GM12891 (cell line): ENCODE measurements at places on chromosomes 5 and 9.

GRCh38 chr5:31759925-31760324, 121.0 kb downstream of the PDZD2 start:
- no peak for DNase-seq

DNA sequence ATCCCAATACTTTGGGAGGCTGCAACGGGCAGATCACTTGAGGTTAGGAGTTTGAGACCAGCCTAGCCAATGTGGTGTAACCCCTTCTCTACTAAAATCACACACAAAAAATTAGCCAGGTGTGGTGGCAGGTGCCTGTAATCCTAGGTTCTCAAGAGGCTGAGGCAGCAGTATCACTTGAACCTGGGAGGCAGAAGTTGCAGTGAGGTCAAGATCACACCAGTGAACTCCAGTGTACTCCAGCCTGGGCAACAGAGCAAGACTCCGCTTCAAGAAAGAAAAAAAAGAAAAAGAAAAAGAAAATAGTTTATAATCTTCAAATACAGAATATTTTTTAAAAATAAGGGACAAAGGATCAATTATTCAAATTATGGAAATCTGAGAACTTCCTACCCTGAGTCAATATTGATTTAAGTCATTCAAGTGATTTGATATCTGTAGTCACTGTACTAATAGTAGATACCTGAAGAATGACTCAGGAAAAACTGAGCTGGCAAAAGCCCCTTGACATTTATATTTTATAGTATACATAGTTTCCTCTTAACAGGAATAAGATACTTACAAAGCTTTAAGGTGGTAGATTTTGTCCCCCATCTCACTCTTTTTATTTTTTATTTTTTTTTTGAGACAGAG, 61.8 kb downstream of the PTBP3 start:
- no peak for DNase-seq

- no peak for DNase-seq
Measured at GRCh38 chr5:140694276-140694675, 3.0 kb downstream of the HARS2 start.

- DNase-seq: no peak
Measured at GRCh38 chr9:97412626-97413385, 910 bp downstream of the TDRD7 start.

DNA sequence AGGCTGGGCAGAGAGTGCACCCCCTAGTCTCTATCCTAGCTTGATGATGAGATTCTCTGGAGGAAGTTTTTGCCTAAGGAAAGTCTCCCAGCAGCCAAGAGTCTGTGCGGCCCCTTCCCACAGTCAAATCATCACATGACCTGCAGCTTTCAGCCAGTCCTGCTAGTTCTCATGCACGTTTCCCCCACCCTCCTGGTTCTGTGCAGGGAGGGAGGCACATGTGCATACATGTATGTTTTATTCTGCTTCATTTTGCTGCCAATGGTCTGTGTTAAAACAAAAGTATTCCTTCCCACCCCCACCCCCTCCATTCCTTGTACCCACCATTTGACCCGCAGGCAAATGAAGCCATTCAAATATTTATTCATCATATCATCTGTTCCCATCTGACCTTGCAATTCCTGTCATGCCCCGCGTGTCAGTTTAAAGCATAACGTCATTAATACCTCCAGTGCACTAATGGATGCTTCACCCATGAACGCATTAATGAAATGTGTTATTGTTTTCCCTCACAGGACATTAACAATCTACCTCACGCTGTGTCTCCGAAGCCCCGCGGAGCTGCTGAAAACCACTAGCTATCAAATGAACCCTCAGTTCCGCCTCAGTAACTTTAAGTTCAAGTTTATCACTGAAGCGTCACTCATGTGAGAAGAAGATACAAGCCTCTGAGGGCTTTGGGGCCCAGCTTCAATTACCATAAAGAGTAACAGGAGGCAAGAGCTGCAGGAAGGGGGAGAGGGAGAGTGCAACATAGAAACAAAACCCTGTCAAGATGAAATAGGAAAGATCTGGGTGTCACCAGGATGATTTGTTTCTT, 139.6 kb downstream of the RASEF start:
- no peak for DNase-seq

DNA sequence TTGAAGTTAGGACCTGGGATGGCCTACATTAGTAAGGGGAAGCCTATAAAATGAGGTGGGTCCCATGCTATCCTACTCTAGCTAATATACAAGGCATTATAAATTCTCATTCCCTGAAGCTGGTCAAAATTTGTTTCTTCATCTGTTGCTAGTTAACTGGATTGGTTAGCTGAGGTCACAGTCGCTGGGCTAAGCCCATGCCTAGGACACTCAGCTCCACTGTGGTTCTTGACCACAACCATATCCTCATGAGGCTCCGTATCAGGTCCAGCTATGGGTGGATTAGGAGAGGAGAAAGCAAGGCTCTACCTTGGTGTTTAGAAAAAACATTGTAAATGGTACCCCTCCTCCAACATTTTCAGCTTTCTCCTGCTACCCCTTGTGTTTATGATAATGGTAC, 52.8 kb upstream of the RAI14 start:
- DNase-seq: no peak

DNA sequence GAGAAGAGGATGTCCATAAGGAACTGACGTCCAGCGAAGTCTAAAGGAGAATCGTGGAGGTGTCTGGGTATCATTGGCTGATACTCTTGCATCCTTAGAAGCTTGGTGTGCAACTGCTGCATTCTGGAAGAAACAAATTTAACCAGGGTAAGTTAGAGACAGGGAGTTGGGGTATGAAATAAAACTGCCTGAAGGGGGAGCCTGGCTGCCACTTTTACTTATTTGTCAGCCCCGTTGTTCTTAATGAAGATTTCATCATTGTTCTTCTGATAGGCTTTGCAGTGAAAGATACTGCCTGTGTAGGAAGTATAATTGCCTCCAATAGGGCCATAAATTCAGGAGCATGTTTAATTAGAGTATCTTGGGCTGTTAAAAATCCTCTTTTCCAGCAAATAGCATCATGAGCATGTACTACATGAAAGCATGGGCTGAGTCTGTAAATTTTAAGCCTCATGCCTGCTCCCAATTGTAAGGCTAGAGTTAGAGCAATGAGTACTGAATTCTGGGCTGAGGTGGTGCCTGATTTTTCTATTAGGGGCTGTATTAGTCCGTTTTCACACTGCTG, 1264.5 kb upstream of the ACO1 start:
- DNase-seq: no peak

DNA sequence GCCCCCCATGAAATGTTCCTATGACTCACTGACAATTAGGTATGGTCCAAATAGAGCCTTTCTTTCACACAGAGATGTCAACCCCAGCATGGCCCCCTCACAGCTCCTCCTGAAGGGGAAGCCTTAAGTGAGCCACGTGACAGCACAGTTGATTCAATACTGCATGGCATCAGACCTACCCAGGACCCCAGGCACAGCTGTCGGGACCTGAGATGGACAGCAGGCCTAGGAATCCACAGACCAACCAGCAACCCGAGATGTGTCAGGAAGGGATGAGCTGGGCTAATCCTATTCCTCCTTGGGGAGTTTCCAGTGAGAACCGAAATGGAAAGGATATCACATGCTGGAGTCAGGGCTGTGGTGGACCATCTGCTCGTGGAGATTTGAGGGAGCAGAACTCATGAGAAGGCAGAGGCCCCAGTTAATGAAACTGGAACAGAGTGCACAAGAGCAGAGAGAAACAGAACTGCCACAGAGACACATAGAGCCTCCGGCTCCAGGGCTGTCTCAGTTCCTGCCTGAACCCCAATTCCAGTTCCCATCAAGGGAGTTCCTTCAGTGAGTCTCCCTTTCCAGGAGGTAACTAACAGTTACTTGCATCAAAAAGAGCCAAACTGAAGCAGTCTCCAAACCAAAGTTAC, 42.1 kb upstream of the SMIM23 start:
- DNase-seq: no peak

- no peak for DNase-seq
Measured at GRCh38 chr5:483011-483410, 40.0 kb downstream of the EXOC3 start.

DNA sequence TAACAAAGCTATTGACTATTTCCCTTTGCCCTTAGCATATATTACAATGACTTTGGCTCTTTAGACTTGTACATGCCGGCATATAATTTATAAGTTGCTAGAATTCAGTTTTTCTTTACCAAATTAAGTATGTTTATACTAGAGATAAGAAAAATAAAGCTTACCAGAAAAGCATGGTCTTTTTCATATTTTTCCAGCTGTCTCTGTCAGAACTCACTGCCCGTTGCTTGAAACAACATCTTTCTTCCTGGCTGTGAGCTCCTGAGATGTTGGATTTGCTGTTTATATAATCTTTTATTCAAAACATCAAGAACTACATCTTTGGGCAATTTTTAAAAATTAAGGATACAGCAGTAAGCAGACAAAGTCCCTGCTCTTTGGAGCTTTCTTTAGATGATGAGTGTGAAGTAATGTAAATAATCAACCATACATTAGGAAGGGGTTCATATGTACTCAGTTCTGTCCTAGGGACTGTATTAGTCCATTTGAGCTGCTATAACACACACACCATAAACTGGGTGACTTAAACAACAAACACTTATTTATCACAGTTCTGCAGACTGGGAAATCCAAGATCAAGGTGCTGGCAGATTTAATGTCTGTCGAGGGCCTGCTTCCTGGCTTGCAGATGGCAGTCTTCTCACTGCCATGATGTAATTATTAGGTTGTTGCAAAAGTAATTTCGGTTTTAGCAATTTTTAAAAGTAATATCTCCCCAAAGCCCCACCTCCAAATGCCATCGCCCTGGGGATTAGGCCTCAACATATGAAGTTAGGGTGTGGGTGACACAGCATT, 45.4 kb upstream of the RANBP3L start:
- DNase-seq: no peak

DNA sequence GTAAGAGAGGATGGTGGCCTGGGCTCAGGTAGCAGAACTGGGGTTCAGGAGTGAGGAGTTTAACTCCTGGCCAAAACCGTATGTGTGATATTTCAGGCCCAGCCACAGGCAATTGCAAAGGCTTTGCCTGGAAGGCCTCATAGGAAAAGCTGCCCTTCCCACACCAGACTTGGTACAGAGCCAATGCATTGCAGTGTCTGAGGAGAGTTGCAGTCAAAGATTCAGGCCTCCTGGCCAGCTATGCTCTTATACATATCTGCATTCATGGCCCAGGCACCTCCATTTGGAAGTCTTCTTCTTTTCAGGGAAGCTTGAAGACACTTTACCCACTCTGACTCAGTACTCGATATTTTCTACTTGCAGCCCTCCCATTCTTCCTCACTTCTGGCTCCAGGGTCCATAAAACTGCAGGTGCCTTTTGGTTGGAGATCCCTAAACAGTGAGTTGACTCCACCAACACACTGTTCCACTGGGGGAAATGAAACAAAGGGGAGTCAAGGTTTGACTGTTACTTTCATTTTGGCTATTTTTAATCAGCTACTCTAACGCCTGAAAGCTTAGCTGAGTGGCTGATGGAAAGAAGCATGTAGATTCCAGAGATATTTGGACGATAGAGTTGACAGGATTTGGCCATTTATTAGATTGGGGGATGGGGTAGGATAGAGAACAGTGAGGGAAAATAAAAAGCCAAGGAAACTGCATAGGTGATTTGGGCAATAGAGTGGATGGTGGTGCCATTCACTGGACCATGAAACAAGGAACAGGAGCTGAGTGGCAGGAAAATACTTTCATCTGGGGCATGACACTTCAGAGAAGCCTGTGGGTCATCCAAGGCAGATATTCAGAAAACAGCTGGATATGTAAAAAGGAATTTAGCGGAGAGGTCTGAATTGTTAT, 30.6 kb upstream of the IL33 start:
- DNase-seq: peak; percentile 38

DNA sequence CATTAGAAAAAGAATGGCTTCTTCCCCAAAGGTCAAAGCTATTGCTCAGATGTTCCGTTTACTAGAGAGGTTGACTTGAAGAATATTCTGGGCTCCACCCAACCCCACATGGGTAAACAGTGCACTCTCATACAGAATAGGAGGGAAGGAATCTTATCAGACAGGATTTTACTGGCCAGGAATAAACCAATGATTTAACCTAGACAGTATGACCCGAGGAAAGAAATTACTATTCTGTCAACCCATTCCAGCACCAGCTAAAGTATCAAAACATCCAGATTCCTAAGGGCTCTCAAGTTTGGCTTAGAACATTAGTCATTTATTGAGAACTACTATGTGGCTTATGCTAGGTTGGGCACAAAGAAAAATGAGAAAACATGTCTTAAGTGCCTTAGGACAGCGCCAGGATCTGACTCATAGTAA, 493.6 kb upstream of the KLF4 start:
- no peak for DNase-seq

GRCh38 chr9:36836486-36836885, 197.6 kb downstream of the PAX5 start:
- no peak for DNase-seq

DNA sequence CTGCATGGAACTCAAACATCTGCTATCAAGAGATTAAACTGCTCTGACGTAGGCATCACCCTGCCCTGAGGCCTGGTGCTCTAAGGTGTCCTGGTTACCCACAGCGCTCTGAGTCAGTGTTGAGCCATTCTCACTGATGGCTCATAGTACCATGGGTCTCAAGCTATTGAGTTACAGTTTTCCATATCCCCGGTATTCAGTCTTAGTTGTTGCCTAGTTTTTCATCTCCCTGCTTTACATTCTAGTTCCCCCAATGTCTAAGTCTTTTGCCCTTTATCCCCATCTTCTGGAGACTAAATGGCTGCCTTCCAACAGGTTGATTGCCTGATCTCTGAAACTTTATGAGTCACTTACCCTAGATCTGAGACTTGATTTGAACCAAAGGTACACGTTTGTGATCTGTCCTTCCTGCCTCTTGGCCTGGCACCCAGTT, 161.2 kb upstream of the PTGER4 start:
- no peak for DNase-seq

GRCh38 chr5:157925786-157926671, 67.1 kb upstream of the CLINT1 start:
- no peak for DNase-seq

- DNase-seq: no peak
Measured at GRCh38 chr9:123475407-123475806, 119.4 kb downstream of the CRB2 start.
